NCI-H524 (cell line): ENCODE measurements at places on chromosomes 5 and 9.

DNA sequence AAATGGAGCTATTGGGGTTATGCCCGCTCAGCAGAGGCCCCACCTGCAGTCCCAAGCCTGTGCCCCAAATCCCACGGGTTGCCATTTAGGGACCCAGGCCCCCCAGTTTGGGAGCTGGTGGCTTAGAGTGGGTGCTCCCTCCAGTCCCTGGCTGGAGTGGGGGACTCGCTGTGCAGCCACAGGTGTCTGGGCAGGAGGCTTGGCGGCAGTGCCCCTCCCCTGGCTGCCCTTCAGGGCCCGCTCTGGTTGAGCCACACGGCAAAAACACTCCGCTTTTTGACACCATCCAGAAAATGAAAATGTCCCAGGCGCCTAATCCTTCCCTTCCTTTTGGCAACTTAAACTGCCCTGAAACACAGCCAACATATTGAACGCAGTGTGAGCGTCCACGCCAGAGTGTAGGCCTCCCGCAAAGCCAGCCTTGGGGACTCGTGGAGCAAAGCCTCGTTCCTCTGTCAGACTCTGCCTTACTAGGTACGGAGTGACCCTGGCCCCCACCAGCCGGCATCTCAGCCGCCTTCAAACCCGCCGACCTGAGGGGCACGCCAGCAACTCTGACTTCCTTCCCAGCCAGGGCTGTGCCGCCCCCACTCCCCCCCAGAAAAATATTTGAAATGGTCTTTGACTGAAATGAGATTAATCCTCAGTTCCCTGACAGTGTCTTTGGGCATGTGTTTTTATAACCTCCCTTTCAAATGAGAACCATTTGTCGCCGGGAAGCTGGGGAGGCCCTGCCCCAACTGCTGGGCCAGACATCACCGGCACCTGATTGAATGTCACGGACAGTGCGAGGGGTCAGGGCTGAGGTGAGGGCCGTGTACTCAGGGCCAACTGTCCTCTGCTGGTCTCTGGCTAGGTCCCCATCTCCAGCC lies 98.5 kb upstream of the LMX1B start:
- DNase-seq, result no peak

- DNase-seq, result no peak
These were observed 1229.5 kb upstream of the CDH6 start for GRCh38 chr5:29963956-29964355.

GRCh38 chr5:1387876-1388275 lies 43.0 kb upstream of the CLPTM1L start:
- no peak for DNase-seq

GRCh38 chr5:156383510-156384265 lies 56.7 kb downstream of the SGCD start:
- DNase-seq, result peak; percentile 3

- DNase-seq, result no peak
These were observed 10.3 kb upstream of the QRFP start for GRCh38 chr9:130906735-130907416.
